Cardiac muscle cell (in vitro differentiated cells and primary cell): ENCODE measurements at places on chromosomes 3 and 15.
A peak's percentile ranks its signal among the peaks of the same experiment; 100 is the strongest.

GRCh38 chr3:124381575-124382333 is 348.5 kb upstream of the UMPS start:
- no peak for DNase-seq

- no peak for DNase-seq
Measured at GRCh38 chr15:62502451-62502850, 337.4 kb upstream of the C2CD4B start.

GRCh38 chr3:4943549-4943948 is 35.7 kb upstream of the BHLHE40 start:
- DNase-seq: no peak

GRCh38 chr3:126510308-126510910 is 7.2 kb downstream of the UROC1 start:
- DNase-seq: no peak

DNA sequence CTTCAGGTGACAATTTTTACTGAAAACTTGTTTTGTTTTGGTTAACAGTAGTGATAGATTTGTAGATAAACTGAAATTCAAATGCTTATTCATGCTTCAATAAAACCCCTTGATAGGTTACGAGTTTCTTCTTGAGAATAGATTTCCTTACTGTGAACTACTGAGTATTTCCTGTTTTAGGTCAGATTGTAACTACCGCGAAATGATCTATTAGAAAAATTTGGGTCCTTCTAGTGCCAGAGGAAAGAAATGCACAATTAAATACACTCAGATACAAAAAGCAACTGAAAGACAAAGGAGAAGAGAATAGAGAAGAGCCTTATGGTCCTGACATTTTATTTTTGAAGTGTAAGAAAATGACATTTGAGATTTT is 251.7 kb upstream of the TBL1XR1 start:
- DNase-seq: no peak

GRCh38 chr3:58585005-58585786 is 8.0 kb upstream of the FAM107A start:
- peak; percentile 74 for DNase-seq

- DNase-seq: no peak
Measured at GRCh38 chr3:100151024-100151707, 36.9 kb upstream of the FILIP1L start.

- DNase-seq: no peak
Measured at GRCh38 chr3:185306847-185307246, 53.0 kb upstream of the EHHADH start.

GRCh38 chr3:171264758-171265157 is 195.4 kb downstream of the TNIK start:
- no peak for DNase-seq

- peak; percentile 51 for DNase-seq
Measured at GRCh38 chr3:134709561-134710312, 58.9 kb upstream of the KY start.

DNA sequence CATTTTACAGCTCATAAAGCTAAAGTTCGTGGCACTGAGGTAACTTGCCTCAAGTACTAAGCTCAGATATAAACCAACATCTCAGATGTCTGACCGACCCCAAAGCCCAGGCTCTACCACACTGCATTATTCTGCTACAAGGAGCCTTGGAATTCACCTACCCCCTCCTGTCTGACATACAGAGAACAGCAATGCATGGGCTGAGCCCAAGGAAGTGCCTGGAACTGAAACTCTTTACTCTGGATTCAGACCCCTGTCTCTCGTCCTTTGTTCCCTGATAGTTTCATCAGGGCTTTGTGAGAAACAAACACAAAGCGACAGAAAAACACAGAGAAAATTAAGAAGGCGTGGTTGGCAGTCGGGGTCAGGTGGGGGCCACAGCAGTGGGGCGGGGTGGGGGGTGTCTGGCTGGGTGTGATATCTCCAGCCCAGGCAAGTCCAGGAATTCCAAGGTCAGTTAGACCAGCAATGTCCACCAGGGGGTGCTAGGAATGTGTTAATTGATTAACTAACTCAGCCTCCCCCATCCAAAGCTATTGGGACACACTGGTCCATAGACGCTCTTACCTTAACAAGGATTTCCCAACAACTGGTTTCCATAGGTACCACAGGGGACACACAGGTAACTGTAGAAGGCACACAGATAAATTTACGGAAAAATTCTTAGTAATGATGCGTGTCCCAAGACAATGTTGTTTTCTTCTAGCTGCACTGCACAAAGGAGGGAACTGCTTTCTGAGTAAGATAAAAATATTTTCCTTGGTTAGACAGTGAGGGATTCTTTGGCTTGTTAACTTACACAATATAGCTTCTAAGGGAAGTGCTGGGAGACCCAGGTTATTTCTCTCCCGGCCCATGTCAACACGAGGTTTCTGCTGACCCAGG is 18.8 kb upstream of the SSUH2 start:
- peak; percentile 85 for DNase-seq

GRCh38 chr3:173939331-173939730 is 541.8 kb downstream of the NLGN1 start:
- DNase-seq: no peak

DNA sequence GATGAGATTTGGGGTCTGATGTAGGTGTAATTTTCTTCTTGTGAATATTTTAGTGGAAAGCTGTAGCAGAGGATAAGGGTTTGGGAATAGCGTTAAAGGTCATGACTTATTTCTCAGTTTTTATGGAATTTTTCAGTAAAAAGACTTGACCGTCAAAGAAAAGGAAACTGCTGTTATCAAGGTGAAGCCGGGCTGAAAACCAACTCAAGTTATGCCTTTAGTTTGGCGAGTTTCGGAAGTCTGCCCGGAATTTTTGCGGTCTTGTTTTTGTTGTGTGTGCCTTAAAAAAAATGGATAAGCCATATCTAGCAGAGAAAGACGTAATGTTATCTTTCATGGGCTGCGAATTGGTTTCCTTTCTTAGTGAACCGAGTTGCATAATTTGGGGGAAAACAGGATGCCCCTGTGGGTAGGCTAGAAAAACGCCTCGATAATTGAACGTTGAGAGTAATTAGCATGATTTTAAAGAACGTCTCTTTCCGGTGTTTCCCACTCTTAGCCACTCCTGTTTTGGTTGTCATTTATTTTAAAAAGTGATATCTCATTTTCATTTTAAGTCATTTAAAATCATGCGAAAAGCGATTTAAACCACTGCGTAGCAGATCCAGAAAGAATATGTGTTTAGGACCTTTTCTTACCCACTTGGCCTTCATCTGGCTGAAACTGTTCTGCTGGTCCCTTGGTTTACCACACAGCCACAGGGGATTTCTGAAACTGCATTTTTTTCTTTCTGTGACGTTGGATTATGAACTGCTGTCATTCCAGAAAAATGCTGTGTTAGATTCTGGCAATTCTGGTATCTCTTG is 1.1 kb downstream of the NFKBIZ start:
- DNase-seq: no peak

DNA sequence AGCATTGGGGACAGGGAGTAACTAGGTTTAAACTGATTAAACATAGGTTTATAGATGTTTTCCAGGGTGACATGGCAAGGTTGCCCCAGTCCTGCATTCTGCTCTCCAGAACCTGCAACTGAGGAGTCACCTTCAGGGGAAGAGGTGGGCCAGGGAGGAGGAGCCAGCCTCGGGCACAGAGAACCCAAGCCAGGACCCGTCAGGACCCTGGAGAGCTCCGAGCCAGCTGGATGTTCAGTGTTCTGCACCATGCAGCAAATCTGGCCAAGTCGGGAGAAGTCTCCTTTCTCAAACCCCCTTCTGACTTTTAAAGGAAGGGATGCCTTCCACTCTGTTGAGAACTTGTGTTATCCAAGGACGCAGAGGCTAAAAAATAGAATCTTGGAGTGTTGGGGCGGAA is 62.1 kb upstream of the SLC6A11 start:
- DNase-seq: peak; percentile 54

GRCh38 chr3:140597792-140598191 is 80.1 kb upstream of the TRIM42 start:
- no peak for DNase-seq

- DNase-seq: no peak
Measured at GRCh38 chr3:53604232-53604631, 109.8 kb downstream of the CACNA1D start.

- DNase-seq: no peak
Measured at GRCh38 chr15:98232761-98233160, 272.3 kb downstream of the ARRDC4 start.

- DNase-seq: no peak
Measured at GRCh38 chr3:153577059-153577736, 415.2 kb downstream of the RAP2B start.

DNA sequence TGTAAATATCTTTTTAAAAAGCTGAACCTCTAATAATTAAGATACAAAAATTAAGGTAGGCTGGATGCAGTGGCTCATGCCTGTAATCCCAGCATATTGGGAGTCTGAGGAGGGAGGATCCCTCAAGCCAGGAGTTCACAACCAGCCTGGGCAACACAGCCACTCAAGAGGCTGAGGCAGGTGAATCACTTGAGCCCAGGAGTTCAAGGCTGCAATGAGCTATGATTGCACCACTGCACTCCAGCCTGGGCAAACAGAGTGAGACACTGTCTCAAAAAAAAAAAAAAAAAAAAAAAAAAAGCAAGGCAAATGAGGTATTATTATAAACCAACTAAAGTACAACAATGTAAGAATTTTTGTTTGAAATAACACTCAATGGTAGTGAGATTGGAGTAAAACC is 47.6 kb downstream of the EFHB start:
- no peak for DNase-seq

DNA sequence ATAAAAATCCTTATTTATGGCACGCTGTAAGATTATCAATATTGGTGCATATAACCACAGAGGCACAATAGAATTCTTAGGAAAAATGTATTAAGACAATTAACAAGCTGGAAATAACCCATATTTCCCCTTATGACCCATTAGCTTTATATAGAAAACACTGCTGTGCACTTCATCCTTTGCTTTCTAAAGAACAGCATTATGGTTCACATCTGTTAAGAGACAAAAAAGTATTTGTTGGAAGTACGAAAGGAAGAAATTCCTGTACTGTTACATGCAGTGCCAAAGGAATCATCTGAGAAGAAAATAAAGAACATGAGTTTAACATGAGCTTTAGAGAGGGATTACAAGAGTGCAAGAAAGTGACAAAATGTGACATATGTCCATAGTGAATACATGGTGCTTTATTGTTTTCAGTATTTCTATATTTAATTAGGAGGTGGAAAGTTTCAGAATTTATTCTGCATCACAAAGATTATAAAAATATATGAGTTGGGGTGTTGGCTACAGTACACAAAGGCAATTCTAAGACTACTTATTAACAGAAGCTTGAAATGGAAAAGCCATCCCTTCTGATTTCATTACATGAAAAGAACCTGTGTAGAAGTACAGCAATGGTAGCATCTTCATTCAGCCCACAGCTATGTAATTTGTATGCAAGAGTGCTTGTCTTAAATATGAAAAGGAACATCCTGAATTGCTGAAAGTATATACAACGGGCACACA is 6.8 kb downstream of the UBE3A start:
- DNase-seq: no peak

DNA sequence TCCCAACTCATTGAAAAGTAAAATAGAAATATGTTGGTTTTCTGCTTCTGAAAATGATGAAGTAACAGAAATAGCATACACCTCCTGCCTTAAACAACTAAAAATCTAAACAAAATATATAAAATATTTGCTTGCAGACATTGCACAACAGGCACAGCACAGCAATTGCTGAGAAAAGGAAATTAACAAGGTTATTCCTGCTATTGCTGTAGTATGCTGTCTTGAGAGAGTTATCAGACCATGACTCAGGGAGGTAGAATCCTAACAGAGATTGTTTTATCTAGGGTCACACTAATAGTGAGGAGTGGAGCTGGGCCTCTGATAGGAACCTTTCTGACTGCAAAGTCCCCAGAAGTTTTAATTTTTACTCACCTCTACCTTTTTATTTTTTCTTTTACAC is 72.6 kb downstream of the ZBTB20 start:
- peak; percentile 58 for DNase-seq

DNA sequence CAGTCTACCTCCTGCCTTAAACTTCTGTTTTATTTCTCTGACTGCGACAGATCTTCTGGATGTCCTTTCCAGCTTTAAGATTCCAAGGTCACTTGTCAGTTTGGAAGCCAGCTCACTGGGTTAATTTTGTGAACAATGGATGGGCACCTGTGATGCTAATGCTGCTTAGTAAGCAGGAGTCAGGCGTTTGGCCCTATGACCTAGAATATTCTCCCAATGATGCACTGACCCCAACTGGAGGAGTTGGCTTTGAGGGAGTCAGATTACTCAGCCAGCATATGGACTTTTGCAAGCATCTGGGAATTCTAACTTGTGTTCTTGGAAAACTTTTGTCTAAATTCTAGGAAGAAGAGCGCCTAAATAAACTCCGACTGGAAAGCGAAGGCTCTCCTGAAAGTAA is 28.1 kb downstream of the HACD3 start:
- DNase-seq: no peak

GRCh38 chr15:68200016-68200861 is 4.9 kb downstream of the CALML4 start:
- DNase-seq: no peak

DNA sequence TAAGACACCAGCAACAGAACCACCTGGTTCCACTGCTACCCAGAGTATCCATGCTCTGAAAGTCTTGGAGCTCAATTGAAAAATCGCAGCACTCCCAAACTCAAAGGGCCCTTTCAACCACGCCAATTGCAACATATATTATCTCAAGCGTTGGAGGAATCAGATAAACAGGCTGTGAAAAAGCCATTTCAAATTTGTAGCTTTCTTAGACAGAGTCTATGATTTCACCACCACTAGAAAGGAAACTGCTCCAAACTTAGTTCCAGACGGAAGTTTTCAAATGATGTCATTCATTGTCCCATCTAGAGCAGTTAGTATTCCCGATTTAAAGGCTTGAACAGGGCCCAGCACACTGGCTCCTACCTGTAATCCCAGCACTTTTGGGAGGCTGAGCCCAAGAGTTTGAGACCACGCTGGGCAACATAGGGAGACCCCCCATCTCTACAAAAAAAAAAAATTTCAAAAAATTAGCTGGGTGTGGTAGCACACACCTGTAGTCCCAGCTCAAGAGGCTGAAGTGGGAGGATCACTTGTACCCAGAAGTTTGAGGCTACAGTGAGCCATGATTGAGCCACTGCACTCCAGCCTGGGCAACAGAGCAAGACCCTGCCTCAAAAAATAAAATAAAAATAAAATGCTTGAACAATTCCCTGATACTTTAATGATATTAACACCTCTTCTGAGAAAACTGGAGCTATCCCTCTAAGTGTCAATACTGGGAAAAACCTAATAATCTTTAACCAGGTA is 16.8 kb downstream of the TNIK start:
- DNase-seq: no peak

DNA sequence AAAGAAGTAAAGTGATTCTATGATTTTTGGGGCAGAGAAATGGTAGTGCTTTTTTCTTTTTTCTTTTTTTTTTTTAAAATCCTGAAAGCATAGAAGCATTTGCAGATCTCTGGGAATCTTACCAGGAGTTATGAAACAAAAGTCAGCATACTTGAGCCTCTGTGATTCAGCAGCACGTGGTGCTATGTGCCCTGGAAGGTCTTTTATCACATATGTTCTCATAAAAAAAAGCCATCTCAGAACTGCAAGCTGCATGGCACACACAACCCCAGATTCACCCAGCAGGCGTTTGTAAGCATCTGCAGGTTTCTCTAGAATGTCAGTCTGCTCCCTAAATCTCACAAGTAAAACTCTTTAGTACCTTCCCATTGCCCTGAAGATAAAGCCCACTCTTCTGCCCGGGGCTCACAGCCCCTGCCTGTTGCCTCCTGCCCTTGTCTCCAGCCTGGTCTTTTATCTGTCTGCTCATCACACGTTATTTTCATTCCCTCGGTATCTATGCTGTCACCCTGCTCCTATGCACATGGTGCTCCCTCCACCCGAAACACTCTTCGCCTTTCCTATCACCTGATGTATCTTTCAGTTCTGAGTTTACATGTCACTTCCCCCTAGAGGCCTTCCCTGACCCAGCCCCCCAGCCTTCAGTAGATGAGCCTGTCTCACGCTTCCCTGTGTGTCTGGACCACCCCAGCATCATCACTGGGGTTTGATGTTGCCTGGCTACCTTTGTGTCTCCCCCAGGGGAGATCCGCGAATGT is 72.4 kb downstream of the CHDH start:
- peak; percentile 89 for DNase-seq
